Femur (tissue), 1 donor: ENCODE measurements at places on chromosomes 3 and 15.

GRCh38 chr3:97816811-97817210, 5.0 kb upstream of the CRYBG3 start:
- DNase-seq: no peak

DNA sequence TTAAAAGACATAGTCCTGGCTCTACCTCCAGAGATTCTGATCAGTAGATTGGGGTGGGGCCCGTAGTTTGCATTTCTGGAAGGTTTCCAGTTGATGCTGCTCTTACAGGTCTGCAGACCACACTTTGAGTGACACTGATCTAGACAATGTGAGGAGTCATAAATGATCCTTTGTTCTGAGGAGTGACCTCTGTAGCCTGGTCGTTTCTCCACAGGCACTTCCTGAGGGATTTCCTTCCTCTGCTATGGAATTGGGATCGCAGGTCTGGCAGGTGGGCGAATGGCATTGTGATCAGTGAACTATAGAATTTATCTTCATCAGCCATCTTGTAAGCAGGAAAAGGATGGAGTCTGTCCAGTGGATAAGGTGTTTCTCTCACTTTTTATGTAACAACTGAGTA, 5.5 kb downstream of the GFM1 start:
- no peak for DNase-seq

DNA sequence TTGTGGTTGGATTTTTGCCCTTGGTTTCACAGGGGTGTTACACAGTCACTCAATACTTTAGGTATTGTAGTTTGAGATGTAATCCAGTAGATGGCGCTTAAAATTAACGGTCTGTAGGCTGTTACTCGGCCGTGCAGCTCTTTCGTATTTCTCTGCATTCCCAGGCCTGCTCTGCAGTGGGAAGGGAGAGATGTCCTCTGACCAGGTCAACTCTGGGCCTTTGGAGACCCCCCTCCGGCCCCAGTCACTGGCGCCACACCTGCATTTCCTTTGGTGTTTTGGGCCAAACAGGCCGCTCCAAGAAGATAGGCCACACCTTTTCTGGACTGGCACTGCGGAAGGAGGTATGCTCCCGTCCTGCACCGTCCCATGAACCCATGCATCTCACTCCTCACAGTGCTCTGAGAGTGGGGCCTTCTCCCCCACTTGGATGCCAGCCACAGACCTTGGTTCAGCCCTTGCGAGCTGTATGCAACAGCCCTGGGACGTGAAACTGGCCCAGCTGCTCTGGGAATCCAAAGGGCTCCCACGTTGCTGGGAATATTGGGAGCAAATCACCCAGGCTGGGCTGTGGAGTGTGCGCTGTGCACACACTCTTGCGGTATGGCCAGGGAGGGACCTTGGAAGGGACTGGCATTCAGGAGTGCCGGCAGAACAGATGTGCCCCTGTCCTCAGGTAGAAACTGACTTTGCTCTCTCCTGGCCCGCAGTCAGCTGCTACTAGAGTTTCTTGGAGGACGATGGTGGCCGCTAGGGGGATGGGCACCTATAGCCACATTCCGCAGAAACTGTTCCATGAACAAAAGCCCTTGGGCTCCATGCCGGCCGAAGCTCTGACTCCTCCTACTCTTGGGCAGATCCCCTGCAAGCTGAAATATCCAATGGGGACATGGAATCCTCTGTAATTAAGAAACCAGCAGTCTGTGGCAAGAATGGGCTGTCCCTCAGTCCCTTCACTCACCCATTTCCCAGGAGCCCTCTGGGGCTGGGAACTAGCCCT, 410.5 kb upstream of the CADM2 start:
- DNase-seq: peak; percentile 16

GRCh38 chr3:42709621-42710020, 7.0 kb upstream of the HHATL start:
- no peak for DNase-seq

GRCh38 chr3:113660896-113661295, 35.5 kb downstream of the USF3 start:
- no peak for DNase-seq

DNA sequence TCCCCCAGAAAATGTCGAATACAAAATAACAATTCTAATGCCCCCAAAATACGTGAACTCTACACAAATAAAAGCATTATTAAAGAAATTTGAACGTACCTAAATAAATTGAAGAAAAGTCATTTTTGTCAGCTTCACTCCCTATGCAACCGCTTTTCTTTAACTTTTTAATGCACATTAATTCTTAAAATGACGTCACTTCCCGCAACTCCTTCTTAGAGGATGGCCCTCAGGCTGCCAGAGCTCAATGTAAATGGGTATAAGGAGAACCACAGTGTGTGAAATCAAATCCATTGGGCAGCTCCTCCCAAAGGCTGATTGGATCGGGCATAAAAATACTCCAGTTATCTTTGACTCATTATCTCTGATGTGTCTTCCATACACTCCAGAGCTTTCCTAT, 736.9 kb downstream of the GBE1 start:
- DNase-seq: no peak

- DNase-seq: no peak
Observed at GRCh38 chr15:48794697-48795134, 16.2 kb downstream of the CEP152 start.

DNA sequence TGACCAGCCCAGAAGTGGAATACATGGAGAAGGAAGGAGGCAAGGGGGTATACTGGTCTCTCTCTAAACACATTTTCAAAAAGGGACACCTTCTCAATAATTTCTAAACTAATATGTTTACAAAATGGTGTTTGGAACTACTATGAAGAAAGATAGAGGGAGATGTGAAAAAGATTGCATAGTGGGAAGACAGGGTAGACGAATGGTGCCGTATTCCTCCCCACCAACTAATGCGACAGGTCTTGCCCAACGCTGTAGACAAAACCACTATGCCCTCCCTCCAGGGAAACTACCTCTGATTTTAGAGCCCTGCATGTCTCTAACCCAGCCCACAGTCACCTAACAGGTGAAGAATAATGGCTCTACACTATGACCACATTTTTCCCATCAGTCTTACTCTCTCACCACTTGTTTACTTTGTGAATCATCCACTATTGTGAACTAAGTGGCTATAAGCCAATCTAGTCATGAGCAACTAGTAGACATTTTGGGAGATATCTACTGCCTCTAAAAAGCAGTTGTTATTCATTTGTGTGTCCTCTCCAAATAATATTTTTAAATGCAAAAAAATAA, 108.2 kb upstream of the UBE2E2 start:
- DNase-seq: no peak

- DNase-seq: no peak
Observed at GRCh38 chr15:54836052-54836795, 360.5 kb downstream of the RSL24D1 start.

- no peak for DNase-seq
Observed at GRCh38 chr3:16885593-16886302, 993 bp downstream of the PLCL2 start.

DNA sequence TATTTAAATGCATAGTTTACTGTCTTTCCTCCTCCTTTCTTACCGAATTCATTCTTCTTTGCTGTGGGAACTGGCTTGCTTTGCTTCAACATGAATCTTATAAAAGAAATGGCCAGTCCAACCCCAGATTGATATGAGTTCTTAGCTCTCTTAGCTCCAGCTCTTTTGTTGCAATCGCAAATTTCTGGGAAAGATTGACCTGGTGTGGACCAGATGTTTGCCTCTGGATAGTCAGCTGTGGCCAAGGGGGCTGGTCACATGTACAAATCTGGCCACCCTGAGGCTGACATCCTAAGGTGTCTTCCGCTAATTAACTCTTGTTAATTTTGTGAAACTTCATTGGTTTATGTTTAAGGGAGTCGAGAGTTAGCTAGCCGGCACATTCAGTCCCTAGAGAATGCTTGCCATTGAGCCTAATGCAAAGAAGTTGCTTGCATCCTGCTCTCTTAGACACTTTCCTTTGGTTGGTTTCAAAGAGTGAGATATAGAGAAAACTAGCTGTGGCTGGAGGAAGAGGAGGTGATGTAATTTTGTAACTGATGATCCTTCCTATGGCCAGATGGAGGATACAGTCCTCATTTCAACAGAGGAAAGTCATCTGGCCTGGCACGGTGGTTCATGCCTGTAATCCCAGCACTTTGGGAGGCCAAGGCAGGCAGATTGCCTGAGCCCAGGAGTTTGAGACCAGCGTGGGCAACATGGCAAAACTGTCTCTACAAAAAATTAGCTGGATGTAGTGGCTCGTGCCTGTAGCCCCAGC, 162.4 kb downstream of the ADAMTSL3 start:
- DNase-seq: no peak

DNA sequence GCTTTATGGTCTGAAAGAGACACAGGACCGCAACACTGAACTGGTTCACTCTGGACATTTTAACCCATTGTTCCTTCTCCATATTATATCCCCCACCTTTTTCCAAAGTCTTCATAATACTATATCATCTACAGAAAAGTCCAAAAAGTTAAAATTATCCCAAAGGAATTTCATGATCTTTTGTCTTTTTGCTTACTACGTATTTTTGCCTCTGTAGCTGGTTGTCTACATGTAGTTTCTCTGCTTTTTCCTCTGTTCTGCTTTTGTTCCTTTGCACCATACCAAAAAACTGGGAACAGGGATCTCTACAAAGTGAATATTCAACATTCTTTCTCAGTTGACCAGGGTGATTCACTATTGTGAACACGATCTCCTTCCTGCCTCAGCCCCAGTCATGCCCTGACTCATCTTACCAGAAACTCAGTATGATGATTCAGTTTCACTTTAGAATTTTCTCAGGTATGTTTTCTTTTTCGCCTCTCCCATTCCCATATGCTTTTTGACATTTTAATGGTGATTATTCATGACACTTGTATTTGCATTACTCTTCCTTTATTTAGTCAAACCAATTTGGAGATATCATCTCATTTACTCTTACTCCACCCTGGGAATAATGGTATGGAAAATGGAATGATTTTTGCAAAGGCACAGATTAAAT, 14.5 kb downstream of the EMC4 start:
- no peak for DNase-seq

GRCh38 chr15:25427861-25428260, 11.0 kb downstream of the UBE3A start:
- DNase-seq: no peak

DNA sequence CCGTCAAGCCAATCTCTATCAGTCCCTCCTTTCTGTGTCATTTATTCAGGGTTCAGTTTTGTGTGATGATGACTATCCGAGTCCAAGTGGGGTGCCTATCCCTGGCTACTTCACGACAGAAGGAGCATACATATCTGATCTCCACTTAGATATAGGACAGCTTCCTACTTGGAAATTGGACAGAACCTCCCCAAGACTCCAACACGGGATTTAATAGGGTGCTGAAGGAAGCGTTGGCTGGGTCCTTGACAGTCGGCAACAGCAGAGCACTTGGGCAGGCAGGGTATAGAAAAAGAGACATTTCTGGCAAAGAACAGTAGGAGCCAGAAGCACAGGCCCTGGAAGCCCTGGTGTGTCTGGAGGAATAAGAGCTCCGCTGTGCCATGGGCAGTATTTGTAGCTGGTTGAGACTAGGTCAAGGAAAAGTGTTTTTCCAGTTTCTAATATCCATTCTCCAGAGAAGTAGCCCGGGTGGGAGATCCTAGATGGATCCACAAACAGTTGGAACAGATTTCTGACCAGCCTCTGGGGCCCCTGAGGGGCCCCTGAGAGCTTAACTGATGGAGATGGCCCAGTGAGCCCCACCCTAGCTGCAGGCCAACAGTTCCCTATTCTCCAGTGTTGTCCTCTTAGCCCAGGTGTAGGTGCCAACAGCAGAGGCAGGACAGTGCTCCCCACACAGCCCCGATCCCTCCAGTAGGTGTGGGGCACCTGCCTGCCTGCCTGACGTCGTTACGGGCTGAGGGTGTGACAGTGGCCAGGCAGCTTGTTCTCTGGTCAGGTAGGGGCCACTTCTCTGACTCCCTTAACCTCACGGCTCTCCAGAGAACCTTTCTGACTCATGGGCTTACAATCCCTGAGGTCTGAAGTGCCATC, 130.8 kb downstream of the CHCHD6 start:
- no peak for DNase-seq

DNA sequence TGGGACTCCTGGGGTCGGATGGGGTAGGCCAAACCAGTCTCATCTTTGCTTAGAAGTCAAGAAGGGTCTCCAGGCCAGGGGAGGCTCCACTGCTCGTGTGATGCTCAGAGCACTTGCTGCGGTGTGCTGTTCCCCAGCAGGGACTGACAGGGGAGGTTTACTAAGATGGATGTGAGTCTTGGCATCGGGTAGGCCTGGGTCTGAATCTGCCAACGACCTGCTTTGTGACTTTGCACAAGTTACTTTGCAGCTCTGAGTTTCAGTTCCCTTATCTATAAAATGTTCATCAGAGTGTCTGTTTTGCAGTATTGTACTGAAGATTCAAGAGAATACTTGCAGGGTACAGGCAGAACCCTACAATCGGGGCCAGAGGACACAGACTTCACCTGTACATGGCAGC, 17.3 kb upstream of the CDCP1 start:
- no peak for DNase-seq

DNA sequence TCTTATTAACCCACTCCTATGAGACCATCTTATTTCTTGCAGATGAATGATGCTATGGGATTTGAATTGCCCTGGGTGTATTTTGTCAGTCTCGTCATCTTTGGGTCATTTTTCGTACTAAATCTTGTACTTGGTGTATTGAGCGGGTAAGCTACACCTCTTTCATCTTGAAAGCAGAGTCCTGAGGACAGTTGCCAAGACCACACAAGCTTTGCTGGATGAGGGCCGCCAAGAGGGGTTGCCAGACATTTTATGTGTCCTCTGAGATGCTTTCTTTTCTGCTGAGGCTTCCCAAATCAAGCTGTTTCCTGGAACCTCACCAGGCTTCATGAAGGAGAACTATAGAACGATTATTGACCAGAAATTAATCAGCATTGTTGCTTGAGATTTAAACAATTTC, 173.2 kb downstream of the CHDH start:
- DNase-seq: peak; percentile 77

DNA sequence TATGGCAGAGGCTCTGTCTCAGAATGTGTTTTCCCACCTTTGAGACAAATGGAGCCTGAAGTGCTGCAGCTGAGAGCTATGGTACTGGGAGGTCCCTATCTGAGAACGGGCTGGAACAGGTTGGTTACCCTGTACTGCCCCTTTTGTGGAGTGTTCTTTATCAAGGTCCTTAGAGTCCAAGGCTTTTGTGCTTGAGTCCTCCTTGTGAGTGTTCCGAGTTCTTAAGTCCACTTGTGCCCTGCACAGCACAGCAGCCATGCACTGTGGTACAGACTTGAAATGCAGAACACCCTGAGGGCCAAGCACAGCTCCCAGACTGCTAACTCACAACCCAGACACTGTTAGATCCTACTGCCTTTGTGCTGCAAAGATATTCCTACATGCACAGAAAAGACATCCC, 67.8 kb downstream of the ARHGAP31 start:
- DNase-seq: no peak

GRCh38 chr3:98555025-98555379, 23.2 kb downstream of the GPR15 start:
- DNase-seq: no peak
